ENCODE measurements at places on chromosomes 4 and X.

DNA sequence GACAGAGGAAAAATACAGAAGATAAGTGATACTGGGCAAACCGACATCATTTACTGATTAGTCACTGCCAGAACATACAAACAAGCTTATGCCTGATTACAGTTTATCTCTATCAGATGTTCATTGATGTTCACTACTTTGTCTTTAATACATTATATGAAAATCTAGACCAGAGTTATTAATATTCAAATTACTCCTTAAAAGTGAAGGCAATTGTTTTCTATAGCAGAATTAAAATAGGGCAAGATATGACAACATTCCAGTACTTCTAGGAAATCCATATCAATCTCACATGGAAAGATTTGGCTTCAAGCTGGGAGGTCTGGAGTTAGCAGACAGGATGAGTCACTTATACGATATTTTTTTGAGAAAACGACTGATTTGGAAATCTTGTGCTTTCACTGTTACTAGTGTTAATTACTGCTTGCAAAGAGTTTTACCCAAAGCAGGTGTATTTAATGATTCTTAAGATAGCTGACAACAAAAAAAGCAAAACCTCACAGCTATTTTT, 31.8 kb downstream of the HPGD start:
- no peak for DNase-seq

DNA sequence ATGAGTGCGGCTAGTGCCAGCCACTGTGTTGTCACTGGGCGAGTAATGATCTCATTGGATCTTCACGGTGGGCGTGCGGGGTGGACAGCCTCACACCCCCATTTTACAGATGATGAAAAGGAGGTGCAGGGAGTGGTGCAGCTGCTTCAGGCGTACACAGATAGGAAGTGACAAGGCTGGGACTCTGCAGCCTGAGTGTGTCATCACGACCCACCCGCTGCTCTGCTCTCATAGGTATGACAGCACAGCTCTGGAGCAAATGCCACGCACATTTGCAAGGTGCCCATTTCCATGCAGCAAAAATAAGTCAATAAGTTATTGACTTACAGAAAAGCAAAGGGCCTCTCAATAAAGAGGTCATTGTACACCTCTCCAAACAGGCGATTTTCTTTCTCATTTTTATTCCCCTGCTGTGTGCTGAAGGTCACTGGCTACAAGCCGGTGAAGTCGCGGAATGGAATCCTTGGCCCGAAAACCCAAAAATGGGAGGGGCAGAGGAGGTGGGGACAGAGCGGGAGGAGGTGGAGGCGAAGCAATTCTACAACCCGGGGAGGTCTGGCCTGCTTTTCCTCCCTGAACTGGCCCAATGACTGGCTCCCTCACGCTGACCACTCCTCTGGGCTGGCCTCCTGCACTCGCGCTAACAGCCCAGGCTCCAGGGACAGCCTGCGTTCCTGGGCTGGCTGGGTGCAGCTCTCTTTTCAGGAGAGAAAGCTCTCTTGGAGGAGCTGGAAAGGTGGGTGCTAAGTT, at the start of gene SOD3:
Gene SOD3, plus strand, starts transcription at position 658 of the 750 bp plus-strand sequence. CDS start 3,949 bp downstream, outside the sequence.
- DNase-seq: no peak

GRCh38 chr4:956531-957230, 16.7 kb downstream of the DGKQ start:
- DNase-seq: no peak

DNA sequence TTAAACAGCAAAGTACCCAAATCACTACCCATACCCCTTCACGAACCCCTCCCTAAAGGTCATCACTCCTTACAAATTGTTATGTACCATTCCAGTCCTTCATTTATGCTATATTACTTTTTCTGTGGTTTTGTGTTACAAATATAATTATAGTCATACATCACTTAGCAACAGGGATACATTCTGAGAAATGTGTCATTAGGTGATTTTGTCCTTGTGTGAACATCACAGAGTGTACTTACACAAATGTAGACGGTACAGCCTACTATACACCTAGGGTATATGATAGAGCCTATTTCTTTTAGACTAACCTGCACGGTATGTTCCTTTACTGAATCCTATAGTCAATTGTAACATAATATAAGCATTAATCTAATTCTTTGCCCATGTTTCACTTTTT, 61.9 kb downstream of the ASB9 start:
- no peak for DNase-seq

GRCh38 chr4:153018684-153019083, 82.6 kb downstream of the FHDC1 start:
- DNase-seq: no peak

GRCh38 chr4:1356181-1356998, 9.4 kb downstream of the UVSSA start:
- DNase-seq: peak; percentile 19

GRCh38 chr4:79611026-79611425, 203.0 kb upstream of the GK2 start:
- DNase-seq: no peak

GRCh38 chr4:53485658-53486040, 105.6 kb downstream of the LNX1 start:
- no peak for DNase-seq

GRCh38 chr4:129453524-129454200, 357.7 kb downstream of the C4orf33 start:
- no peak for DNase-seq

DNA sequence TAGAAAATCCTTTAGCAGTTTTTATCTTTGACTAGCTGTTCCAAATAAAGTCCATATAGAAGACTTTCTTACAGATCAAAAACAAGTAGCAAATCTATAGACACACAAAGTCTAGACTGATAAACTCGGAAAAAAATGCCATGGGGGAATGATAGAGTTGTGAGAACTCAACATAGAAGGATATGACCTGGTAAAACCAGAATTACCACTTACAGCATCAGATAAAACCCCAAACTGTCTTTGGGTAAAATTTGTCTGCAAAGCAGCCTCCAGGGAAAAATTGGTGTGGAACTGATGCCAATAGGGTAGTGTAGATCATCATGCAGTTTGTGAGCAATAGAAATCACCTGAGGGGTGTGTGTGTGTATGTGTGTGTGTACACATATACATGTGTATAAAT, 579.1 kb downstream of the SPOCK3 start:
- DNase-seq: no peak

- DNase-seq: no peak
These were observed 150.8 kb upstream of the ARX start for GRCh38 chrX:25166546-25166945.
